Activated CD8-positive, alpha-beta memory T cell treated with anti-CD3 and anti-CD28 coated beads for 1 hour (primary cell): ENCODE measurements at places on chromosomes 12 and 14.

DNA sequence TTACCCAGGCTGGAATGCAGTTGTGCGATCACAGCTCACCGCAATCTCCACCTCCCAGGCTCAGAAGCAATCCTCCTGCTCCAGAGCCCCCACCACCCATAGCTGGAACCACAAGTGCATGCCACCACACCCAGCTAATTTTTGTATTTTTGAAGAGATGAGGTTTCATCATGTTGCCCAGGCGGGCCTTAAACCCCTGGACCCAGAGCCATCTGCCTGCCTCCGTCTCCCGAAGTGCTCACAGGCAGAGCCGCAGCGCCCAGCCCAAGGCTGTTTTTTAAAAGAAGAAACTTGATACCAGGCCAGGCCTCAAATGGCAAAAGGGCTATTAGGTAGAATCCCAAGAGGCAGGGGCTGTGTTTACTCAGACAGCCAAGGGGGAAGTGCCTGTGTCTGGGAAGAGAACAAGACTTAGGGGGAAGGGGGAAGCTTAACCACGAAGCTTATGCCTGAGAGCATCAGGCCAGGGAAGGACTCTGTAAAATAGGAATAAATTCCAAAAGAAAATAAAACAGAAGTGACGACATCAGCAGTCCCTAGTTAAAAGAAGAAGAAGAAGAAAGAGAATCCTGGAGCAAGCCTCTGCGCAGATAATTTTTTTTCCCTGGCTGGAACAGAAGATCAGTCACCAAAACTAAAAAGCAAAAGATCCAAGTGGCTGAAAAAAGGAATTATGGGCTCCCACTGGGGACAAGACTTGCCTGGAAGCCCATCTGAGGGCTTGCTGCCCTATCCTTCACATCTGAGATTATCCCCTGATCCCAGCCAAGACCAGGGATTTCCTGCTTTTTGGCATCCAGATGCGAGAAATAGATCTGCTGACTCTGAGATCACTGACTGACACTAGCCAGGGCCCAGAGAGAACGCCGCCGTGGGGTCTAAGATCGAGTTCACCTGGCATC, 170.5 kb downstream of the NDUFA12 start:
- no peak for DNase-seq

DNA sequence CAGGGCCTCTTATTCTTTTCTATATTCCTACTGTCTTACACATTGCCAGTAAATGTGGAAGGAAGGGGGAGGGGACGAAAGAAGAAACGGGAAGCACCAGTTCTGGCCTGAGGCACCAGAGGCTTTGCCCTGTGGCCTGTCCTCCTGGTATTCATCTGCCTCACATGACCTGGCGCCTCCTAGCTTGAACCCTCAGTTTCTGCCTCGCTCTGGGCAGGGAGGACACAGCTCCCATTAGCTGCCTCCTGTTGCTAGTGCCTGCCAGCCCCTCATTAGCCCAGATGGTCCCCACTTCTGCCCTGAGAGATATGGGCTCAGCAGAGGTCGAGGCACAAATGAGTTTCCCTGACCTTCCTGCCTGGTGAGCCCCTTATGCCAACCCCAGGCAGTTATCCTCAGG, 3.0 kb upstream of the PLEKHG6 start:
- DNase-seq, result no peak

GRCh38 chr12:123421314-123421713, 15.2 kb downstream of the RILPL2 start:
- DNase-seq, result no peak

GRCh38 chr12:401235-402028, at the start of gene CCDC77:
Gene CCDC77 (plus strand): TSS chr12:401644. CDS start chr12:409384, 7,740 bp downstream.
- peak; percentile 73 for DNase-seq

GRCh38 chr14:104353921-104354701, 215.7 kb downstream of the KIF26A start:
- DNase-seq, result no peak

DNA sequence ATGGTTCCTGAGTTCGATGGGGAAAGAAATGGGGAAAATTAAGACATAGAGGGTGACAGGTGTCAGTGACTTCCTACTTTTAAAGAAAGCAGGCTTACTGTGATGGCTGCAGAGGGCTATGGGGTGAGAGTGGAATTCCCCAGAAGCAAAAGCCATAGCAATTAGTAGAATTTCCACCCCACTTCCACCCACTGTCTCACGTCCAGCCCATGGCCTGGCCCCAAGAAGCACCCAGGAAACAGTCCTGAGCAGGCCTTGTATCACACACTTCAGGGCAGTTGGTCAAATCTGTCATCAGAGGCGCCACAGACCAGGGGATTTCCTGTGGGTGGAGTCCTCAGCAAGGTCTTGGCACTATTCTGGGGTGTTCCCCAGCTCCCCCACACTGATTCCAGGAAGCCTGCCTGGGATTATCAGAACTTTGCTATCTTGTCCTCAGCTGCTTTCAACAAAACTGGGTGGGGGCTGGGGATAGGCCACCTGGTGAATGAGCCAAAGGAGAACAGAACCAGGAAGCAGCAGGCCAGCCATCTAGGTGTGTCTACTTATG, 120.1 kb upstream of the CCND2 start:
- DNase-seq, result no peak

DNA sequence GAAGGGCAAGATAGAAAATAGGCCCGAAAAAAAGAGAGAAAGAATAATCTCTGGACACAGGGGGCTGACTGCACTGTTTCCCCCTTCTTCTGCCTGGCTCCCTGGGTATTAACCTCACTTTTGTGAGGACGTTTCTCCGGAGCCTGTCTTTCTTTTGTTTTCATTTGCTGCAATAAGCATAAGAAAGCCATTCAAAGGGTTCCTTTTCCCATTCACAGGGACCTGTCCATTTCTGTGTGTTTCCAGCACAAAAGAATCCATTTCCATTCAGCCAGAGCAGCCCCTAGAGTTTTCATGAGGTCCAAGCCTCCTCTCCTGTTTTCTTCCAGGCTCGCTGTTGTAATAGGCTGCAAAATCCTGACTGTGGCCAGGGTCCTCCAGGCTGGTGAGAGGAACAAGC, 16.8 kb downstream of the PLXNC1 start:
- no peak for DNase-seq

DNA sequence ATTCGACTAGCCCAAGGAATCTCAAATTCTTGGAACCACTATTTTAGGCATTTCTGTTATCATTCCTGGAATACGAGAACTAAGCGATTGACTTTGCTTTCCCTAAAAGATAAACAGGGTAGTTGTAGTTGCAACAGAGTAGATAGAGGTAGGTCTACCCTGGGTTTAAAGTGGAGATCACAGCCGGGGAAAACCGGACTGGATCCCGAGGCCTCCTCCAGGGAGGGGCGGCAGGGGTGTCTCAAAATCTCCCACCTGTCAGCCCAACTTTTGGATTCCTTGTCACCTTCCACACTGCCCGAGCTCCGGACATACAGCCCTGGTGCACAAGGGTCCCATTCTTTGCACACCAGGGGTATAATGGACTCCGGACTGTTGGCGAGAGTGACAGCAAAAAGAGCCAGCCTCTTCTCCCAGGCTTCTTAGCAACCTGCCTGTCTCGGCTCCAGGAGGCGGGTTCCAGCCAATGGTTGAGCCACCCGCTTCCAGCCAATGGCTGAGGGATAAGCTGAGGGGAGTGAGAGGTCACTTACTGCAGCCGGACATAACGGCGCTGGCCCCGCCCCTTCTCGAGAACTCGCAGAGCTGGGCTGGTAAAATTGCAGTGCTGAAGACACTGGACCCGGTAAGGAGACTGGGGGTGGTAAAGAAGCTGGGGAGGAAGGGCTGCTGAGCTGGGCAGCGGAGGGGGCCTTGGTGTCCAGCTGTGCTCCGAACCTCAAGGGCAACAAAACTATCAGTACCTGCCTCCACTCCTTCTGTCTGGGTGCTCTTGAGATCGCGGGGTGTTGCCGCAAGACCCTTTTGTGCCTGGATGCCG, at the start of gene SUOX:
TSS of gene SUOX (plus strand) at position 562 of the 820 bp plus-strand sequence. CDS start 4,946 bp downstream, outside the sequence.
- DNase-seq, result no peak

DNA sequence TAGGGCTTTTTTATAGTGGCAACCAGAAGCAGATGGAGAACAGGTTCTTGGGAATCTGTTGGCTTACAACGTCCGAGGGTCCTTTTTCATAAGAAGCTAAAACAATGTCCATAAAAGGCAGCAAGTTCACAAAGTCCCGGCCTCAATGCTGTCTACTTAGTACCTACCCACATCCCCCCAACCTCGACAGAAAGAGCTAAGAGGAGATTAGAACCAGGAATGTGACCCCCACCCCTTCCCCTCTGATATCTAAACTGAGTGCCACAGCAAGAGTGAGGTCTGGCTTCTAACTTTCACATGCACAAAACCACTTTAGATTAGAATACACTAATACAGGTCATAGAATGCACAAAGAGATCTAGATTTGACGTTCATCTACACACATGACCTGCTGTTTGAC, 4.5 kb downstream of the DPF3 start:
- no peak for DNase-seq
